ENCODE measurements at places on chromosomes 12 and 14.

GRCh38 chr12:93137656-93138612, 208.8 kb upstream of the EEA1 start:
- no peak for DNase-seq

GRCh38 chr14:32426028-32426427, 96.9 kb downstream of the AKAP6 start:
- no peak for DNase-seq

DNA sequence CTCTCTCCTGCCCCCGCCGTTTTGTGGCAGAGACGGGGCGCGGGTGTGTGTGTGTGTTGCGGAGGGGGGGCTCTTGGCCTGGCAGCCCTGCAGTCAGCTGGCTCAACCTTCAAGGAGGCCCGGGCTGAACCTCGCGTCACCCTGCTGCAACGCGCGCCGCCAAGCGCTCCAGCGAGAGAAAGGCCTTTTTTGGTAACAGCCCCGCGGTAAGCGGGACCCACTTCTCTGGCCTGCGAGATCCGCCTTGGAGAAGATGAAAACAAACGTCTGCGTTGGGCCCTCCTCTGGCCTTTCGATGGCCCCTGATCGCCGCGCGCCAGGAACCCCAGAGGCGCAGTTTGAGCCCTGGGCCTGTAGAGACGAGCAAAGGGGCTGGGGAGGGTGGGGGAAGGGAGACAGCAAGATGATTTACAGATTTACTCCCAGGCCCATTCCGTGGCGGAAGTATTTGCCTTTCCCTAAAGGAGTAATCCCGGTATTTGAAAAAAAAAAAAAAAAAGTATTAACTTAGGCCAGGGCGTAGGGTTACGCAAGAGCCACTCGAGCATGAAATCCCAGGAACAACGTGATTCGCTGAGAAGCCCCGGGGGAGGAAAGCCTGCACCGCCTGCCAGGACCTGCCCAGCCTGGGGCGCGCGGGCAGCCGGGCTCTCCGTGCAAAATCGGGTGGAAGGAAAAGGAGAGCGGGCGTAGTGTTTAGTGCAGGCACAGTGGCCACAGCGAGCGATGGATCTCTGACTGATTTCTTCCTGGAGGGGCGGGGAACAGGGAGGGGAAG, 4.5 kb upstream of the IRF2BPL start:
- DNase-seq, result peak; percentile 80

DNA sequence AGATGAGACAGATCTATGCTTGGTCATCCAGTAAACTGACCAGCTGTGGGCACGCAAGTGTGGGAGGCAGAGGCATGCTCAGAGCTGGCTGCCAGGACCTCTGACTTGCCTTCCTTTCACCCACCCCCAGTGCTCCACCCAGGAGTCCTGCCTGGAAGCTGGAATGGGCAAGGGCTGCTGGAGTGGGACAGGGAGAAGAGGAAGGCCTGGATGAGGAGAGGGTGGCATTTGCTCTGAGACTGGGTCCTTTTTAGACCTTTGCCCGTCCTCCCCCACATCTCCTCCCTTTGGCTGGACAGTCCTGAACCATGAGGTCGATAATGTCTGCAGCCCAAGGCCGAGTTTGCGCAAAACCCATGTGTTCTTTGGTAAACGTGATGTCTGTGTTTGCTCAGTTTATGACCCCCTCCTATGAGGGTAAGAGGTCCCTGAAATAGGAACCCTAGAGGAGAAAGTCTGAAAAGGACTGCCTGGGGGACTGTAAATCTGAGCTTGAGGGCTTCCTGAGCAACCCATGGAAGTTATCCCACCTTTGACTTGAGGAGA, 3.8 kb upstream of the INHBE start:
- DNase-seq, result no peak

DNA sequence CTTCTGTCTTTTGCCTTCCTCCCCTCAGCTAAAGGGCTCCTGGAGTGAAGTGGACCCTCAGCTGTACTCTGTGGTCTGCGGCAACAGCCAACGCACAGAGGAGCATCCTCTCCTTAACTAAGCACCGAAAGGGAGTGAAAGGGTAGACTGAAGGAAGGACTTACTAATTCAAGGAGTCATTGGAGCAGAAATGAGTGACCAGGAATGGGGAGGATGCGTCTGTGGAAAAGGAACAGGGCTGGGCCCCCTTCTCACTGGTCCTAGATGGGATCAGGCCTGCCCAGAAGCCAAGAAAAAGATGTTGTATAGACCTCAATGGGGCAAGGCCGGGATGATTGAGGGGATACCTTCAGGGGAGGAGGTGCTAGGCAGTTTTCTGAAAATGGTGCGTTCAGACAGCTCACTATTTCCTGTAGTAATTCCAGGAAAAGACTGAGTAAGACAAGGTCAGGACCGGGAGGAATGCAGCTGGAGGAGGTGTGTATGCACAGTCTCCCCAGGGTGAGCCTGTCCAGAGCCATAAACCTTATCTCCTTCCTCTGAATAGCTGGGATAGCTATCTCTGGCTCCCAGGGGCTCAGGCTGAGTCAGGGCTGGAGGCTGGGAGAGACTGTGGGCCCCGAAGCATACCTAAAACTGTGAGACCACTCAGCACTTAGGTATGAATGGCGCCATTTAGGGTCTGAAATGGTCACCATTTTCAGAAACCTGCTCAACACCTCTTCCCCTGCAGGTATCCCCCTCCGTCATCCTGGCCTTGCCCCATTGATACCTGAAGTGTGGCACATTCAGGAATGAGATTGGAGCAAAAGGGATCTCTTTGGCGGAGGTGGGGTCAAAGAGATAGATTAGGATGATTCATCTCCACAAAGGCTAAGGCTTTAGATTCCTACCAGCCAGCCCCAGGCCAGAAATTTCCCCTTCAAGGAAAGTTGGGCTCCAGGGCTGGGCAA, 20.2 kb upstream of the KRT8 start:
- DNase-seq, result no peak

DNA sequence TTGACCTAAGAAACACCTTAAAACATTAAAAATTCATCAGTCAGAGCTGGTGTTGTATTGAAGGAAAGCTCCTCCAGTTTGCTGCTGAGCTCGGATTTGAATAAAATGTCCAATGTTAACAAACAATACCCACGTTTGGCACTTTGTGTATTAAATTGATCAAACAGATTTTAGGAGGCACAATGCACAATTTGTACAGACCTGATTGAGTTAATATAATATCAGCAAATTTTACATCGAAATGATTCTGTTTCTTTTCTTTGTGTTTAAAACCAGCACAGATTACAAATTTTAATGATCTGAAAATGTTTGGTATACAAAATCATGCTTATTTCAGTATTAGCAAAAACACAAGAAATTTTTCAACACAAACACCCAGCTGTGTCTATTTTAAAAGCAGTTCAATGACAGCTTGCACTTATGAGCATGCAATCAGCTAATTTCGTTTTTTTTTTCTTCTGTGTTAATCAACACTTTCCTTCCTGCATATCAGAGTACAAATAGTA, 2.8 kb upstream of the FOXG1 start:
- no peak for DNase-seq

GRCh38 chr14:101813171-101813759, 51.8 kb downstream of the PPP2R5C start:
- no peak for DNase-seq

- DNase-seq, result no peak
Measured at GRCh38 chr12:54411391-54412241, 7.5 kb downstream of the ITGA5 start.

- DNase-seq, result no peak
Measured at GRCh38 chr14:23620177-23620702, 15.9 kb upstream of the DHRS2 start.

- peak; percentile 9 for DNase-seq
Measured at GRCh38 chr12:3680919-3681594, 71.9 kb downstream of the CRACR2A start.

DNA sequence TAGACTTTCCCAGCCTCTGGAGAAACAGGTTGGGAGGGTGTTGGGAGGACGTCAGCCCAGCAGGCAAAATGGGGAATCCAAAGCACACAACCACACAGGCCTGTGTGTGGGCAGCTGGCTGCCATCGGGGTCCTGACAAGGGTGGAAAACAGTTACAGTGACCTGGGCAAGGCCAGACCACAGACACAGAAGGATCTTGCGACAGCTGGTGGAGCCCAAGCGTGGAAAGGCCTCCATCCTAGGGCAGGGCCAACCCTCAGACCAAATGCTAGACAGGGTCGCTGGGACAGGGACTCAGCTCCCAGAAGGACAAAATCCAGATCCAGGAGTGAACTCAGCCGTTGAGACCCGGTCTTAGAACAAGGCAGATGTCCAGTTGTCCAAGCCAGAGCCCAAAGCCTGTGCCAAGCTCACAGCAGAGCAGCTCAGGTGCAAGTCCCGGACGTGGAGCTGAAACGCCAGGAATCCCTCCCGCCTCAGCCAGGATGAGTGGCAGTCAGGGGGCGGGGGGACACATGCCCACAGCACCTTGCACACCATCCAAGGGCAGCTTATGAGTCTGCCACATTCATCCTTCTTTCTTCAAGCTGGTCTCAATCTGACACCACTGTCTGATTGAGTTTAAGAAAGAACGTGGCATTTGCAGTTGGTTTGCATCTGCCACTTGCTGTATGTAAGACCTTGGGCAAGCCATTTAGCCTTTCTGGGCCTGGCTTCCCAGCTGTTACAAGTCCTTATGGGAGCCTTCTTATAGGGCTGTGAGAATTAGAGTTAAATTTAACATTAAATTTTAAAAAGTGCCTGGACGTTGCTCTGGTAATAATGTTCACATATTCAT, 37.6 kb downstream of the DEGS2 start:
- DNase-seq, result no peak

- no peak for DNase-seq
Measured at GRCh38 chr14:105138551-105139111, 29.9 kb downstream of the JAG2 start.

DNA sequence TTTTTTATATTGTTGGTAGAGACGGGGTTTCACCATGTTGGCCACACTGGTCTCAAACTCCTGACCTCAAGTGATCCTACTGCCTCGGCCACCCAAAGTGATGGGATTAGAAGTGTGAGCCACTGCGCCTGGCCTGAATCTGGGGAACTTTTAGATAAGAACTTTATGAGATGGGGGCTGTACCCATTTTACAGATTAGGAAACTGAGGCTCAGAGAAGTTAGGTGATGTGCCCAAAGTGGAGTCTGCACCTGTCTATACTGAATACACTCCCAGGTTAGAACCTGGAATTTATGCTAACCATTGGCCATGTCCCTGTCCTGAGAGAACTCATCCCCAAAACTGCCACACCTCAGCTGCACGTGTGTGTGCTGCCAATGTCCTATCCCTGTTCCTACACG, 81.9 kb downstream of the ESRRB start:
- DNase-seq, result no peak

- no peak for DNase-seq
Measured at GRCh38 chr14:75794615-75795038, 133.6 kb downstream of the TTLL5 start.

DNA sequence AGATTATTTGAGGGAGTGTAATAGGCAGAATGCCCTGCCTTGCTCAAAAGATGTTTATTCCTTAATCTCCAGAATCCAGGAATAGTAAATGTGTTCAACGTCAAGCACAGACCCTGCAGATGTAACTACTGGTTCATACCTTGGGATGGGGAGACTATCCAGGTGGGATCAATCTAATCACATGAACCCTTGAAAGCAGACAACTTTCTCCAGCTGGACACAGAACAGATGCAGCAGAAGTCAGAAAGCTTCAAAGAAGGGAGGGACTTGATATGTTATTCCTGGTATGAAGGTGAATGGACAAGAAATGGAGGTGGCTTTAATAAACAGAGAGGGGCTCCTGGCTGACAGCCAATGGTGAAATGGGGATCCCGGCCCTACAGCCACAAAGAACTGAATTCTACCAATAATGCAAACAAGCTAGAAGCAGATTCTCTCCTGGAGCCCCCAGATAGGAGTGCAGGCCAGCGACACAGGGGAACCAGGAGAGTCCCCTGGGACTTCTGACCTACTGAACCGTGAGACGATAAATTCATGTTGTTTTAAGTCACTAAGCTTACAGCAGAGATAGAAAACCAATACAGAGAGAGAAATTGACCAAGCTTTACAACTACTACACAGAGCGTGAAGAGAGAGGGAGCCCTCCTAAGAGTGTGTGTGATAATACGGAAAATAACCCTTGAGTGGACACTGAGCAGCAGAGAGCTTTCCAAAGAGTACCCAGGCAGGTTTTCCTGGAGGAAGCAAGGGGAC, 133.5 kb upstream of the TMEM132C start:
- no peak for DNase-seq

DNA sequence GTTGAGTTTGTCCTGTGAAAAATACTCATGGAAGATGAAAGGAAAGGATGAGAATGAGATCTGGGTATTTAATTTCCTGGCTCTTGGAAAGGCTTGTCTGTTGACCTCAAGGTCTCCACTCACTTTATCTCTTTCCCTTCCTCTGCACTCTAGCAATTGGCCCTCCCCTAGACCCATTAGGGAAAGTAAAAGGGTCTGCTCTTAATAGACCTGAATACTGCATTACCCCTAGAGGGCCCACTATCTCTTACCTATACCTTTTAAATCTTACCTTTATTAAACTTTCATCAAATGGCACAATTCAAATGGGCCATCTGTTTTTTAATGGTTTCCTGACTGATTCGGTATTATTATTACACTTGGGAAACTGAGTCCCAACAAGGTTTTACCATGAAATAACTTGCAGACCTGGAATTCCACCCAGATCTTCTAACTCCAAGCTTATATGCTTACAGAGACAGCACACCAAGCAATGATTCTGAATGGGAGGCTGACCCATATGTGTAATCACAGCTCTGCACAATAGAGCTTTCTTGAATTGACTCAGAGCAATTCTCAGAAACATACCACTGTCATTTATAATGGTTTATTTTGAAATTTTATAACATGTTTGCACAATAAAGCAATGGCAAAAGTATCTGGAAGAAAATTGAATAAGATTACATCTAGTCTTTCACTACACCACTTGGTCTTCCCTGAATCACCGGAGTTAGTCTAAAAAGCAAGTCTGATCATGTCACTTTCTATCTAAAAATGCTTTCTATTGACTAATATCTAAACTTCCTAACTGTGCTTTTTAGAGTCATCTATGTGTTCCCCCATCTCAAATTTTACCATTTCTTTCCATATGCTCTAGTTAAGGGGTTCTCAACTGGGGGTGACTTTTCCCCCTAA, 618.5 kb downstream of the NRXN3 start:
- no peak for DNase-seq

GRCh38 chr12:115227137-115227615, 543.2 kb upstream of the TBX3 start:
- DNase-seq, result no peak

DNA sequence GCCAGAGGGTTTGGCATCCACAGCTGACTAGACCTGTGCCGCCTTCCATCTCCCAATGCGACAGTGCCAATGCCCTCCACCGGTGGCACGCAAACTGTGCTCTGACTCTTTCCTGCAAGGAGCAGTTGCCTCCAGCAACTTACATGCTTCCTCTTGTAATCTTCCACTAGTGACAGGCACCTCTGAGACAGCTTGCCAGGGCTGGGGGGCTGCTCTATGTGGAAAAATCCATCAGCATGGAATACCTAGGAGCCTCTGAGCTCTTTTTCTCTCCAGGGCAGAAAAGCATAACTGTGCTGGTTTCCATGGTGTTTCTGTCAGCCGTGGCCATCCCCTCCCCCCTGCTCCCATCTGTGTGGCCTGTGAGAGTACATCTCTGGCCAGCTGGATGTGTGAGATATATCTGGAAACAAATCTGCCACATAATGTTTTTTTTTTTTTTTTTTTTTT, 110.6 kb downstream of the MYRFL start:
- DNase-seq, result no peak

- DNase-seq, result no peak
Measured at GRCh38 chr12:42446761-42447160, 120.8 kb downstream of the PPHLN1 start.

All from NCI-H2227 treated with DMSO at 0.1 percent for 48 hours (cell line).